ENCODE measurements at places on chromosomes 1 and 21. TPM values are rescaled to one million over a fixed set of nuclear protein-coding genes. Genes with fewer than 3 reads are reported as not detected.

The CYP4A11 gene
- polyA plus RNA-seq: not detected

The LCE1D gene
- not detected for polyA plus RNA-seq

- no peak for DNase-seq
Measured at GRCh38 chr1:94823116-94823515, 3.0 kb downstream of the SLC44A3 start.

DNA sequence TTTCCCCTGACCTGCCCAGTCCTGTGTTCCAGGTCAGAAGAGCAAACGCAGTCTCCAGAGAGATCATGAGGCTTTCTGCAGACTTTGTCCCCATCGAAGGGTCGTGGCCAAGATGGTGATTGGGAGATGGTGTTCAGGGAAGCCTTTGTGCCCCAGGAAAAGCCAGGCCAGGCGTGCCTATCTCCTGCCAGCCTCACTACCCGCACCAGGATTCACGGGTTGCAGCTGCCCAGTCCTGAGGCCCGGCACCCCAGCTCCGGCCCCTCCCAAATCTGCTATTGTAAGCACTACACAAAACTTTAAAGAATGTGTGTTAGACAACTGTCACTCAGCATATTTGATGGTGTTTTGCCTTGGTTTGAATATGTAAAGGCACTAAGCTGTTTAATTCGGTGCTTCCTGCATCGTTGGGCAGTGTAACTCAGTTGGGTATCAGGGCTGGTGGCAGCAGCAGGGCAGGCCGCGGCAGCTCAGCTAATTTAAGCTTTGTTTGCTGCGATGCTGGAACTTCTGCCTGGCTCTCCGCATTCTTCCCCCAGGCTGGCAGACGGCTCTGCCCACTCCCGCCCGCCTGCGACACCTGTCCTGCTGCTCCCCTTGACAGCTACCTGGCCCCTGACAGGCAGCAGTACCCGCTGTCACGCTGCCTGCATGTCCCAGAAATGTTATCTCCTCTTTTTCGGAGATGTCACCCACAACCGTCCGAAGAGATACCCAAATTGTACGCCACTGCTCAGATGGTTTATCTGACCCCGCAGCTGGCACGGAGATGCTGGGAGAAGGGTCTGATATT, 209.0 kb upstream of the VAMP3 start:
- DNase-seq: no peak

DNA sequence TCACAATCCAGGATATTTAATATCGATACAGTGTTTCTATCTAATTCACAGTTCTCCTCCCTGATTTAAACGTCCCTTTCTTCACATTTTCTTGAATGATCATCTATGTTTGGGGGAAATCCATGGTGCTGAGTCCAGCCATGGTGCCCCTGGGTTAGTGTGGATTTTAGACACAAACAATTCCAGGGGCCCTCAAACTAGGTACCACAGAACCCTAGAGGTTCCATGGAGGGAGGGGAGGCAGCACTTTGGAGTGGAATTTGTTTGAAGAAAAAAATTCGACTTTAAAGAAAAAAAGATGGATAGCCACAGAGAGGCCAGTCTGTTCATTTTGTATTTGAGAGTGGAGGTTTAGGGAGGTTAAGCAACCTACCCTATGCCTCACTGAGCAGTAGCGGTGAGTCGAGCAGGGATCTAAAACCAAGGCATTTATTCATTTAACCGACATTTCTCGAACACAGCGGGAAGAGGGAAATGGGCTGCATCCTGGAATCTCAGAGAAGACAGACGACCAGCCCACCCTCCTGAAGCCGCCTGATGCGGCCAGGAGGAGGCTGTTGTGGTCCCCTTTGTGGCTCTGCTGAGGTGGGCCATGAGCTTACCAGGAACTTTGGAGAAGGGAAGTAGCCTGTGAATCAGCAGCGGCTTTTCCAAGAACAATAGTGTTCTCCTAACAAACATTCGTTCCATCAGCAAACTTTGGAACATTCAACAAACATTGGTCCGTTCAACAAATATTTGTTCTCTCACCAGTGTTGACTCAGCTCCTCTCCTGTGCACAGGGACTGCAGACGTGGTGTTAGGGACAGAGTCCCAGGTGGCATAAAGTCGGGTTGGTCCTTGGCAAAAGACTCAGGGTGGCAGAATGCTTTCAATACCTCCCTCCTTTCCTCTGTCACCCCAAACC, 103.5 kb upstream of the ZBTB40 start:
- no peak for DNase-seq

- no peak for DNase-seq
Measured at GRCh38 chr1:87926131-87926830, 597.6 kb downstream of the LMO4 start.

- DNase-seq: no peak
Measured at GRCh38 chr1:101595881-101596374, 359.1 kb downstream of the S1PR1 start.

GRCh38 chr1:34396042-34396441, 219.3 kb downstream of the C1orf94 start:
- no peak for DNase-seq
